ENCODE measurements at places on chromosomes 16 and 17.

GRCh38 chr16:81831722-81832126 lies 52.6 kb downstream of the PLCG2 start:
- DNase-seq = no peak

GRCh38 chr17:9410301-9410700 lies 165.3 kb downstream of the STX8 start:
- DNase-seq = no peak

DNA sequence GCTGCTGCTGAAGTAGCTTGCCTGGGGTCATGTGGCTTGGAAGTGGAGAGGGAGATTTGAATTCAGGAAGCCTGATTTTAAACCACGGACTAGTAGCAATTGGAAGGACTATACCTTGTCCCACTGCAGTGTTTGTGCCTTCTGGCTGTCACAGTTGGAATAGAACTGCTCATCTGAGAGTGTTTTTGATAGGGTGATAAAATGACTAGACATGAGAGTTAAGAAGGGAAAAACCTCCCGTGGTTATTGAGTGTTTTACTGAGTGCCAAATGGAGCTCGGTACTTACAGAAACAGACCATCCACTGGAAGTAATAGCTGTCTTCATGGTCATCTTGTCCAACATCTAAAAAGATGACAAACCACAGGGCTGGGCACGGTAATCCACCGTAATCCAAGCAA lies 70.4 kb downstream of the MSI2 start:
- DNase-seq = no peak

- DNase-seq = no peak
Measured at GRCh38 chr17:39138431-39139160, 12.8 kb downstream of the PLXDC1 start.

- DNase-seq = no peak
Measured at GRCh38 chr17:78306913-78307312, 53.0 kb downstream of the SOCS3 start.

- DNase-seq = no peak
Measured at GRCh38 chr16:25027781-25028180, 12.6 kb upstream of the ARHGAP17 start.

DNA sequence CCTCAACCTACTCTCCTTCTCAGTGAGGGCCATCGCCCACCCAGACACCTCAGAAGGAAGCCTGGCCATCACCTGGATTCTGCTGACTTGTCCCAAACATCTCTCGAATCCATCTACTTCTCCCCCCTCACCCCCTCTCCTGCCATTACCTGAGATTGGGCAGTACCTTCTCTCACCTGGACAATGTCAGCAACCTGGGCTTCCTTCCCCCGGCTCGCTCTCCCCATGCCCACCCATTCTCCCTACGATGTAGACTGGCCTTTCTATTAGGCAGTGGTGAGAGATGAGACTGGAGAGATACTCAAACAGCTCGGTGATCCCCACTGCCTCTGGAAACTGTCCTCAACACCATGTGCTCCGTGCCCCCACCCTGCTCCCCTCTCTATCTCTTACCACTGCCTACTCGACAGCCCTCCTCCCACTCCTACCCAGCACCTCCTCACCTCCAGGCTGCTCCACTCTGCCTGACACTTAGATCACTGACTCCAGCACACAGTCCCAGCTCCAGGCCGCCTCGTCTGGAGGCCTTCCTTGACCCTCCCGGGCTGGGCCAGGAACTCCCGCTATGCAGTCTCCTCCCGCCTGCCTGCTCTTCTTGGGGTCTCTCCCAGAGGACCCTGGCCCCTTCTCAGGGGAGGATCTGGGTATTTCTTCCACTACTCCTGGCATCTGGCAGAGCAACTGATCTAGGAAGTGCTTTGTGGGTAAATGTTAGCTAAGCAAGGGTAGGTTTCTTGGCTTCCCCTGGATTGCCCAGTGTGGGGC lies 235.8 kb upstream of the NLRP1 start:
- no peak for DNase-seq

- DNase-seq = no peak
Measured at GRCh38 chr17:40922239-40922638, 15.2 kb downstream of the KRT23 start.

GRCh38 chr17:63222655-63223054 lies 223.5 kb downstream of the CYB561 start:
- no peak for DNase-seq

GRCh38 chr17:44867841-44868240 lies 20.2 kb downstream of the HIGD1B start:
- no peak for DNase-seq

- DNase-seq = peak; percentile 0
Measured at GRCh38 chr17:16945136-16945482, 26.8 kb downstream of the TNFRSF13B start.

DNA sequence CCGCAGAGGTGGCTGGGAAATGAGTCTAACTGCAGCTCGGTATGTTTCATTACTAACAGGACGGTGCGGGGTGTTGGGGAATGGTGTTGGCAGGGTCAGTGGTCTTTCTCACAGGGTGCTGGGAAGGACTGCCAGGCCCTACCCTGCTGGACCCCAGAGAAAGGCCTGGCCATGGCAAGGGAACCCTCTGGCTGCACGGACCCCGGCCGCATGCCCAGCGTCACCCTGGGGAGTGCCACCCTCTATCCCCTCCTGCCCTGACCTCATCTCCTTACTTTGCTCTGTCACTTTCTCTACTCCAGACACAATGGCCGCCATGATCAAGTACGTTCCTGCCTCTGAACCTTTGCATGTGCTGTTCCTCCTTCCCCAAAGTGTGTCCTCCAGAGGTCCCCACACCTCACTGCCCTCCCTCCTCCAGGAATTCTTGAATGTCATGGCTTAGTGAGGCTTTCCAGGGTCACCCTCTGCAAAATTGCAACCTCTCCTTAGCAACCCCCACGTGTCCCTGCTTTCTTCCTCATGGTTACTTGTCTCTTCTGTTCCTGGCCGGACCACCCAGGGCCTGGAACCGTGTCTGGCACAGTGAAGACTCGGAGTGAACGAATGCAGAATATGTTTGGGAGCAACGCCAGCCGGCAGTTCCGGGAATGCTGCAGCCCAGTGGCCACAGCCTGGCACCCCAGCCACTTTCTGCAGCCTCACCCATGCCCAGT lies 15.2 kb downstream of the ADAD2 start:
- DNase-seq = no peak

DNA sequence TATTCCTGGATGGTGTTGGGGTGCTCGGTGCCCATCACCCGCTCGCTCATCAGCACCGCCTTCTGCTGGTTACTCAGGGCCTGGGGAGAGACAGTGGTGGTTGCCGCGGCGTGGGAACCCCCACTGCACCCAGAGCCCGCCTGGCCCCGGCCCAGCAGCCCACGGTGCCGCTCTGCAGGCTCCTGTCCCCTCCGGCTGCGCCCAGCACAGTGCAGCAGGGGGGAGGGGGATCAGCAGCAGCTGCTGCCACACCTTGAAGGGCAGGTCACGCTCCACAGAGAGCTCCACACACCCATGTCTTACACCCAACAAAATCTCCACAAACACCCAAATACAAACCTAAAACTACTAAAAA lies 18.8 kb downstream of the CLUH start:
- DNase-seq = no peak

GRCh38 chr17:82370471-82371332 lies 863 bp upstream of the UTS2R start:
- no peak for DNase-seq

GRCh38 chr16:51701025-51701424 lies 550.0 kb upstream of the SALL1 start:
- DNase-seq = no peak

- DNase-seq = no peak
Measured at GRCh38 chr16:10266809-10267208, 84.6 kb upstream of the GRIN2A start.

- DNase-seq = no peak
Measured at GRCh38 chr16:26768385-26769010, 298.2 kb upstream of the C16orf82 start.

DNA sequence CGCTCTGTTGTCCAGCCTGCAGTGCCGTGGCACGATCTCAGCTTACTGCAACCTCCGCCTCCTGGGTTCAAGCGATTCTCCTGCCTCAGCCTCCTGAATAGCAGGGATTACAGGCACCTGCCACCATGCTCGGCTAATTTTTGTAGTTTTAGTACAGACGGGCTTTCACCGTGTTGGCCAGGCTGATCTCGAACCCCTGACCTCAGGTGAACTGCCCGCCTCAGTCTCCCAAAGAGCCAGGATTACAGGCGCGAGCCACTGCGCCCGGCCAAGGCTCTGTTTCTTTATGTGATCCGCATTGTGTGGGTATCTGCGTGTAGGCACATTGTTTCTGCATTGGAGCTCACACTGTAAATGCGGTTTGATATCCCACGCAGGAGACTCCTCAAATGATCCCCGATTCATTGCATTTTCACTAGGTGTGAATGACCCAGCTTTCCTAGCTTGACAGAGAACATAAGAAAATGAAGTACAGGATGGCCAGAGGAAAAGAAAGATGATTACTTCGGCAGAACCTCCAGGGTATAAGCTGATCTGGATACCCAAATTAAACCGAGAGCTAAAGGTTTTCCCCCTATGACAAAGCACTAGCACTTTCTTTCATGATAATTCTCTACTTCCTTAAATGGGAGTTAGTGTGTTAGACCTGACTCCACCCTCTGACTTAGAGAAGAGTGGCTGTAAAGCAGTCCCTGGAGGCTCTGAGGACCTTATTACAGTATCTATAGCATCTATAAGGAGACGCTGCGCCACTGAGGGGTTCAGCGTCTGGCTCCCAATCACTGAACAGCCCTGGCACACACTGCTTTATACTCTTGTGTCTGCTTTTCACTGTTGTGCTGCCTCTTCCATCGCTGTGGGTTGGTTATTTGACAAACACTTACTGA lies 17.3 kb downstream of the COTL1 start:
- no peak for DNase-seq

DNA sequence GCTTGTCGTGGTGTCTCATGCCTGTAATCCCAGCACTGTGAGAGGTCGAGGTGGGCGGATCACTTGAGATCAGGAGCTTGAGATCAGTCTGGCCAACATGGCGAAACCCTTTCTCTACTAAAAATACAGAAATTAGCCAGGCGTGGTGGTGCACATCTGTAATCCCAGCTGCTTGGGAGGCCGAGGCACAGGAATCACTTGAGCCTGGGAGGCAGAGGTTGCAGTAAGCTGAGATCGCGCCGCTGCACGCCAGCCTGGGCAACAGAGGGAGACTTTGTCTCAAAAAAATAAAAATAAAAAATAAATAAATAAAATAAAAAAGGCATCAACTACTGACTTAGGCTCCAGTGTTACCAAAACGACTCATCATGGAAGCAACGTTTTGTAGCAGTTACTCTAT lies 115.5 kb downstream of the PLCG2 start:
- DNase-seq = no peak

- DNase-seq = no peak
Measured at GRCh38 chr16:2585651-2586081, 47.8 kb downstream of the PDPK1 start.

- DNase-seq = no peak
Measured at GRCh38 chr16:85003725-85004586, 7.4 kb downstream of the ZDHHC7 start.

DNA sequence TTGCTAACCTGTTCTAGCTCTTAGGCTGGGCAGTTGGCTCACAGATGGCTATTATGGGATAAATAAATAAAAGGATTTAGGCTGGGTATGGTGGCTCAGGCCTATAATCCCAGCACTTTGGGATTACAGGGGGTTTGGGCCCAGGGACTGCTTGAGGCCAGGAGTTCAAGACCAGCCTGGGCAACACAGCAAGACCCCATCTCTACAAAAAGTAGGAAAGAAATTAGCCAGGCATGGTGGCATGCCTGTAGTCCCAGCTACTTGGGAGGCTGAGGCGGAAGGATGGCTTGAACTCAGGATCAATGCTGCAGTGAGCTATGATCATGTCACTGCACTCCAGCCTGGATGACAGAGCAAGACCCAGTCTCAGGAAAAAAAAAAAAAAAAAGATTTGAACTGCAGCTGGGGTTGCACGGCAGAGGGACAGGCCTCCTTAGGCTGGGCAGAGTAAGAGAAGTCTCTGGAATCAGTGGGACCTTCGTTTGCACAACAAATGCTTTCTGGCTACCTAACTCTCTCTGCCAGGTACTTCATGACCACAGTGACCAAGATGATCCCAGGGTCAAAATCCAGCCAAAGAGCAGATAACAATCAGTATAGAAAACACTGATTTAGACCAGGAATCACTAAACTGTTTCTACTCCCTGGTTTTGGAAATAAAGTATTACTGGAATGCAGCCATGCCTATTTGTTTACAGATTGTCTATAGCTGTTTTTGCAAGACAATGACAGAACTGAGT lies 6.8 kb downstream of the RUSF1 start:
- no peak for DNase-seq

DNA sequence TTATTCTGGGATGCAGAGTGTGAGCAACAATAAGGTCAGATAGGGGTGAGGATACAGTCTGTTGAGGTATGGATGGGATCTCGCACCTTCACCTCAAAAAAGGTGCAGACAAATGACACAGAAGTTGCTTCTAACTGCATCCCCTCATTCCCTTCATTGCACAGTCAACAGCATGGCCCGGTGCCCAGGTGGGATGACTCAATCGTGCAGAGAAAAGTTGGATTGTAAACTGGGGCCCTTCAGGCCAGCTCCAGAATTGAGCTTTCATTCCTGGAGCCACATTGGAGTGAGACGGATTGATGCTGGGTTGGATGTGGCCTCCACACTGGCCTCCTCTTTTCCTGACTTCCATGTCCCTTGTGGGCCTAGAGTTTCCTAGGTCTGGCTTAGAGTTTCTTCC lies 977.4 kb downstream of the KCNJ18 start:
- DNase-seq = no peak

DNA sequence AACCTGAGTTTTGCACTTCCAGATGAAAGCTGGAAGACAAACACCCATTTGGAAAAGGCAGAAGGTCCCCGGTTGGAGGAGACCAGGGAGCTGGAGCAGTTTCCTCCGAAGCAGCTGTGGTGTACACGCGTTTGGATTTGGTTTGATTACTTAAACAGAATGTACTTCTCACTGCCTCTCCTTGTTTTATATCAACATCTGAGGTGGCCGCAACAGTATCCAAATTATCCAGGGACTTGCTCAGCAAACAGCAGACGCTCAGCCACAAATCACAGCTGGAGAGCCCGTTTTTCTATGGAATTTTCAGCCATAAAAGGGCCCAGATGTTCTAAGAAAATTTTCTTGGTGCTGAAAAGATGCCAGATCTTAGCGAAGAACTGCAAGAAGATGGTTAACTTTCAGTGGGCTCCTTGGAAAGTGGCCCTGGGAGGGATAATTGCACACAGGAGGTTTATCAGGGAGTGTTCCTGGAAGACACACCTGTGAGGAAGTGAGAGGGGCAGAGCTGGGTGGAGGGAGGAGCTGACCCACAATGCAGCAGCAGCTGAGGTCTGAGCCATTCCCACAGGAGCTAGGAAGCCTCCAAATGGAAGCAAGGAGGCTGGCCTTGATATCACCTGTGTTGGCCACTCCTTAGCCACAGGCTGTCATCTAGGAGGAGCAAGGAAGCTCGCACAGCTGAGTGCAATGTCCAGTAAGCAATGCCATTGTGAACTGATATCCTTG lies 28.9 kb upstream of the CDH5 start:
- DNase-seq = no peak

- DNase-seq = no peak
Measured at GRCh38 chr16:9422762-9423513, 331.5 kb downstream of the HAPSTR1 start.
